Bronchial epithelial cell (primary cell): ENCODE measurements at places on chromosomes 7 and 10.

DNA sequence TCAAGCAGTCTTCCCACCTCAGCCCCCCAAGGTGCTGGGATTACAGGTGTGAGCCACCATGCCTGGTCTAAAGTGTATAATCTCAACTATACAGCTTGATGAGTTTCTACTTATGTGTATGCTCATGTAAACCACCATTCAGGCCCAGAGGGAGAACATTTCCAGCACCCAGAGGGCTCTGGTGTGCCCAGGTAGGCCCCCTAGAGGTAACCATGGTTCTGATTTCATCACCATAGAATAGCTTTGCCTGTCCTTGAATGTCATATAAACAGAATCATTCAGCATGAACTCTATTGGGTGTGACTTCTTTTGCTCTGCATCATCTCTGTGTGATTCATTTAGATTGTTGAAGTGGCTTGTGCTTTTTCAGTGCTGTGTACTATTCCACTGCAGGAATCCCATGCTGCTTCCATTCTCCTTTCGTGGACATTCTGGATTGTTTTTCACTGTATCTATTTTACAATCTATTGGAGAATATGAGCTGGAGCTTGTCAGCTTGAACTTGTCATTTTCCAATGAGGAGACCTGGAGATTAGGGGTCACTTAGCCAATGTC, 35.2 kb downstream of the COL26A1 start:
- DNase-seq, result no peak

DNA sequence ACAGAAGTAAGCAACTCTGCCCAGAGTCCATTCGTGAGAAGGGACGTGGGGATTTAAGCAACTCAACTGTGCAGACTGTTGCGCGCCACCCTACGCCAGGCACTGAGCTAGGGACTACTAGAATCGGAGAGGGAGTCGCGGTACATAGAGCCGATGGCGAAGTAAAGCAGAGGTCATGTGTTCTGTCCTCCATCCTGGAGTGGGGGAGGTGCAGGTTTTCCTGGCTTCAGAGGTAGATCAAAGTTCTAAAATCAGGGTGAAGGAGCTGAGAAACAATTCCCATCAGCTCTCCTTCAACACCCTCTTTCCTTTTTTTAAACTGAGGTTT, 23.2 kb downstream of the SLC35G1 start:
- DNase-seq, result no peak

DNA sequence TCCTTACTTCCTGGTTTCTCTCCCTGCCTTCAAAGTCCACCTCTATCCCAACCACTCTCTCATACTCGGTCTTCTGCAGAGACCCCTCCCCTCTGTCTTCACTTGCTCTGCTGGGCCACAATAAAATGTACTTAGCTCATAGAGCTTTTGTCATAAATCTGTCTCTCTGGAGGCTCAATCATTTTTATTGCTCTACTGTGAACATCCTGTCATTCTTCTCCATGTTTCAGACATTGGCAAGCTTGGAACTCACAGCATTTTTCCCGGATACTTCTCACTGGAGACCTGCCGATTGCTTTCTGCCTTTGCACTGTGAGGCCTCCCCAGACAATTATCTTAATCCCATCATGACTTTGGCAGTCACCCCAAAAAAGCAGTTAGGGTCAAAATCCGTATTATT, 192.3 kb upstream of the ZMIZ1 start:
- no peak for DNase-seq

DNA sequence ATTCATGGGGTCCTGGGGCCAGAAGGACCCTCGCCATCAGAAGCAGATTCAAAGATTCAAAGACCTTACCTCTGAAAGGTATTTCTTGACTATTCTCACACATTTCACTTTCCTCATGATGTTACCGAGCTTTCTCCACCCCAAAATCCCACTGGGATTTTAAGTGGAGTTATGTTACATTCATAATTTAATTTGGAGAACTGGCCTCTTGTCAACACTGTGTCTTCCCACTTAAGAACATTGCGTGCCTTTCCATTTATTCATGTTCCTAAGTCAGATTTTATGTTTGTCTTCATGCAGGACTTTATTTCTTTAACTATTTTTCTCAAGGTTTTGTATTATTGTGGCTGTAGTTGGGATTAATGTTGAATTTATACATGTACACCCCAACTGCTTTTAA, 123.5 kb upstream of the BMPER start:
- no peak for DNase-seq

GRCh38 chr10:132170561-132171361, 16.0 kb upstream of the DPYSL4 start:
- no peak for DNase-seq

DNA sequence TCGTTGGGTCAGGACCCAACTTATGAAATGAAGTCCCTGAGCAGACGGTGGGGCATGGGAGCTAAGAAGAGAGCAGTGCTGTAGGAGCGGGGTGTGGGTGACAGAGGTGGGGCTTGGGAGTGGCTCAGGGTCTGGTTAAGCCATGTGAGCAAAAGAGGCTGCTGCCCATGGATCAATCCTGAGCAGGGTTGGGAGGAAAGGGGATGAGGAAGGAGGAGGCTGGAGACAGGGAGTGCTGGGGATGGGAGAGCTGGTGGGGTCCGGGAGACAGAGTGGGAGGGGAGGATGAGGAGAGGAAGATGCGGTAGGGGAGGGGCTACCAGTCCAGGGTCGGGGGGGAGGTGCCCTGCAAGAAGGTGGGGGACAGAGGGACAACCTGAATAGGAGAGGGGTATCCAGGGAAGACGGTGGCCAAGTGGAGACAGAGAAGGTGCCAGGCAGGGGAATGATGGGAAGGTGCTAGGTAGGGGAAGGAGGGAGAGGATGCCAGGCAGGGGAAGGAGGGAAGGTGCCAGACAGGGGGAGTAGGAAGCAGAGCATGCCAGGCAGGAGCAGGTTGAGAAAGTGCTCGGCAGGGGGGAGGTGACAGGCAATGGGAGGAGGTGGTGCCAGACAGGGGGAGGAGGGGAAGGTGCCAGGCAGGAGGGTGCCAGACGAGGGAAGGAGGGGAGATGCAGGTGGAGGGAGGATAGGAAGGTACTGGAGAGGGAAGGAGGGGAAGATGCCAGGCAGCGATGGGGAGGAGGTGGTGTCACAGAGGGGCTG, 27.5 kb upstream of the SMARCD3 start:
- DNase-seq, result no peak

GRCh38 chr7:36881233-36881874, 157.1 kb upstream of the AOAH start:
- DNase-seq, result peak; percentile 57

GRCh38 chr7:131924857-131925256, 368.4 kb upstream of the PODXL start:
- no peak for DNase-seq

GRCh38 chr10:113108194-113108835, 158.3 kb downstream of the TCF7L2 start:
- DNase-seq, result no peak

DNA sequence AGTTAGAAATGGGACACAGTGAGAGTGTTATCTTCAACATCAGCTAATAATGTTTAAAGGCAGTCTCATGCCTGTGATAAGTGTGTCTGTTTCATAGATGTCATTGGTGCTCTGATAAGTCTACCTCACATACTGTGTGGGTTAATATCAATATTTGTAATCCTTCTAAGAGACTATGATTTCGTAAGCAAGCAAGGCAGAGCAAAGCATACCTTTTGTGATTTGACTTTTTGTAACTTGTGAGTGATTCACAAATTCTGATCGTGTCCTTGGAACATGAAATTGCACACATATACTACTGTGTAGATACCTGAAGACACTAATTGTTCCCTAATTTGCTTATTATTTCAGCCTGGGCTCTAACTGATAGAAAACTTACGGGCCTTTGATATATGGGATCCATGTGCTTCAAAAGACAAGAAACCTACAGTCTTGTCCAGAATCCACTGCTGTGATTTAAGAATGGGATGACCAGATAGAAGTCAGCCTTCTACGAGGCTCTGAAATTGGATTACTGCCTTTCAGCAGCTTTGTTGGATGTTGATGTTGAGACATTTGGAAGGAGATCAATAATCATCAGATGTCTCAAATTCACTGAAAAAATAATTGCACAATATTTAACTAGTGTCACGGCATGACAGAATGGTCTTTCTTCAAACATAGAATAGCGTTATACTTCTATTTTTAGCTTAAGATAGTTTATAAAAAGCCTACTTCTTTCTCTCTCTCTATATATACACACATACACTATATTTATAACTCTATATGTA, 63.2 kb upstream of the KLF6 start:
- peak; percentile 84 for DNase-seq

DNA sequence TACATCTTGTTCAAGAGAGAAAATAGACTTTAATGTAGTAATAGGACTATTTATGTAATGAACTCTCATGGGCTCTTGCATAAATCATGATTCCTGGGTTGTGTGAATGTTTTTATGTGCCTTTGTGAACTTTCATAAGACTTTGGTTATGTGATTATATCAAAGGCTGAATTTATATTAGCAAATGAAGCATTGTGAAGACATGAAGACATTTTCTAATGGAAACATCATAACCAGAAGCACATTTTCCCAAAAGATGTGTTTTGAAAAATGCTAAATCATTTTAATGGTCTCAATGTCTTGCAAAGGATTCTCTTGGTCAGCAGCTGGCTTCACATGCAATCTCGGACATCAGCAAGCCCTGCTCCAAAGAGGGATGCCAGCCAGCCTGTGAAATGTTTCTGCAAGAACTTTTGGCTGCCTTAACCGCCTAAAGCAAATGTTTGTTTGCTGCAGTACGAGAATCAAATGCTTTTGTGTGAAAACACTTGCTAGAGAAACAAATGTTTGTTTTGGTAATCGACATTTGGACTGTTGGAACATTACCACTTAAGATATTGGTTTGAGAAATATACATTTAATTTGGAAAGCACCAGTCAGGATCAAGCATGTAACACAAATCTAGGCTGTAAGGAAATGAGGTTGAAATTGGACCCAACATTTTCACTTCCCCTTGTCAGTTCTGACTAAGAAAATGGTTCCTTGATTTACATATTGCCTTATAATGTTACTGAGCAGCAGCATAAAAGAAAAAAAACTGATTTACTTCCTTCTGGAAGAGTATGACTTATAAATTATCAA, 102.1 kb downstream of the RTKN2 start:
- DNase-seq, result no peak

- no peak for DNase-seq
These were observed 15.7 kb downstream of the GRID1 start for GRCh38 chr10:86350897-86351296.

GRCh38 chr10:96118604-96119450, 11.3 kb upstream of the ZNF518A start:
- no peak for DNase-seq

DNA sequence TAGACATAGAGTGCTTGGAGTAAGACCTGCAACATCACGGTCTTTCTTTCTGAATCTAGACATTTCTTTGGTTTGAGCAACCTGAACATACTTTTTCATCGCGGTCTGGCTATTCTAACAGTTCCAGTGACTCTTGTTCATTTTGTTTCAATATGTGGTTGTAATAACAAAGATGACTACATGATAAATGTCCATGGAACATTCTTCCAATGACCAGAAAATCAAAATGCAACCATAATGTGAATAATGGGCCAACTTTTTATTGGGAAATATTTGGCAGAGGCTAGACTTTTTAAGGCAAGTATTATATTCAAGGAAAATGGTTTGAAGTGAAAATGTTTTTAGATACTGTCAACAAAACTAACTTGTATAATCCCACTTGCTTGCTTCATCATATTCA, 282.5 kb downstream of the INHBA start:
- no peak for DNase-seq

- DNase-seq, result no peak
These were observed 16.3 kb downstream of the ZMIZ2 start for GRCh38 chr7:44764665-44765578.

- DNase-seq, result no peak
These were observed 106.1 kb upstream of the BTBD16 start for GRCh38 chr10:122164815-122165483.
